Keratinocyte (primary cell): ENCODE measurements at places on chromosomes 2 and 18.
A peak's percentile ranks its signal among the peaks of the same experiment; 100 is the strongest.

DNA sequence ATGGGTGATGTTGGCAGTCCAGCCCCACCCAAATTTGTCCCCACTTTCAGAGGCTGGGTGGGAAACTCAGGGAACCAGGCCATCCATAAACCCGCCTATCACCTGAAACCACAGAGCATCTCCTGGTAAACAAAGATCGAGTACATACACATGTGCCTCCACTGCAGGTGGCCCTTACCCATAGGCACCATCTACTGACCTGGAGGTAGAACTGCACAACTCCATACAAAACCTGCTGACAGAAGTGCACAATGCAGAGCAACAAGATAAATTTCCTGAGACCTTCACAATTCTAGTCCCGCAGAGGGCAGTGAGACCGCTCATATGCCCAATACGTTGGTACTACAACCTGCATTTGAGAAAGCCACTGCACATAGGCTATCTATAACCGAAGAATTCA lies 856.3 kb downstream of the SUCLG1 start:
- H3K4me1 ChIP-seq, result no peaks in the 10 kb centered on the region
- no peaks in the 10 kb centered on the region for H3K36me3 ChIP-seq
- H3K4me3 ChIP-seq, result no peak overlapping the region
- no peak overlapping the region for H3K27ac ChIP-seq
- DNase-seq, result no peak
- no peaks in the 10 kb centered on the region for H3K27me3 ChIP-seq

DNA sequence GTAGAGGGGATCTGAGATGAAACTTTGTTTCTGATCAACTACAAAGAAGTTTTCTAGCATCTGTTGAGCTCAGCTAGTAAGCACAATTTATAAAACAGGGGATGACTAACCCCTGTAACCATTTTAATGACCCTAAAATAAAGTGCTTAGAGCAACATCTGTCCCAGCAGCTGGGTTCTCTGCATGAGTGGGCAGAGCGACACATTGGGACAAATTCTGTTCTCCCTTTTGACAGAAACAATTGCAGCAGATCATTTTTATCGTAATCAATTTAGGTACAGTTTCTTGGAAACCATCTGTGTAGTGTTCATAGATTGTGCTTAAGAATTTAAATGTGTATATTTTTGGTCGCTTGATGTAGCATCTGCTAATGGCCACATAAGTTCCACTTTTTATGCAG lies 678.0 kb downstream of the RNF144A start:
- H3K36me3 ChIP-seq, result no peaks in the 10 kb centered on the region
- H3K4me3 ChIP-seq, result no peak overlapping the region
- H3K27ac ChIP-seq, result no peak overlapping the region
- no peaks in the 10 kb centered on the region for H3K4me1 ChIP-seq

- no peak for DNase-seq
- H3K36me3 ChIP-seq, result no peaks in the 10 kb centered on the region
- H3K4me3 ChIP-seq, result no peak overlapping the region
- no peak overlapping the region for H3K27ac ChIP-seq
- no peaks in the 10 kb centered on the region for H3K27me3 ChIP-seq
Measured at GRCh38 chr2:1156531-1156930, 205.9 kb downstream of the SNTG2 start.

DNA sequence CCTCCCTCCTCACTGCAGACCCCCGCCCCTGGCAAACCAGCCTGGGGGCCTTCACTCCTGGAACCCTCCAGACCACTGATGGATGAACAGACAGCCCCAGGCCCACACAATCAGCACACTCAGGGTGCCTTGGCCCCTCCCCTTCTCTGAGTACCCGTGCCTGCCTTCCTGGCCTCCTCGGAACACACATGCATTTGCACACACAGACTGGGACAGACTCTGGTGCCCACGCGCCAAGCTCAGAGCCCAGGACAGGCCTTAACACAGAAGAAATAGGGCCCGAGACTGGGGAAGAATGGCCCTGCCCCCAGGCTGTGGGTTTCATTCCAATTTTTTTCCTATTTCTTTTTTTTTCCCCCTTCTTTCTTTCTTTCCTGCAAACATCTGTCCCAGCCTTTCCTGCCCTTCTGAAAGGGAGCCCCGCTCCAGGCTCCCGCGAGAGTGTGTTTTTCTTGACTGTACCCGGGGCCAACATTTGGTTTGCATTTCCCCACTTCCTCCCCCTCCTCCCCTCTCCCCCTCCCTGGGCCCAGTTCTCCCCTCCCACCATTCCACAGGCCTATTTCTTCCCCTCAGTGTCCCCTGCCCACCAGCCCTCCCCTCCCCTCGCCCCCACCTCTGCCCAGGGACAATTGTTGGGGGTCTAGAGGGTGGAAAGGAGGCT lies 618 bp upstream of the TNS1 start:
- no peaks in the 10 kb centered on the region for H3K36me3 ChIP-seq
- no peak overlapping the region for H3K27ac ChIP-seq
- peaks cover 13% of the 10 kb centered on the region for H3K27me3 ChIP-seq
- H3K4me3 ChIP-seq, result no peak overlapping the region

GRCh38 chr2:206189691-206190090 lies 30.0 kb downstream of the EEF1B2 start:
- no peaks in the 10 kb centered on the region for H3K36me3 ChIP-seq
- H3K27ac ChIP-seq, result no peak overlapping the region
- H3K4me3 ChIP-seq, result no peak overlapping the region
- DNase-seq, result no peak
- H3K4me1 ChIP-seq, result peaks cover 6% of the 10 kb centered on the region

DNA sequence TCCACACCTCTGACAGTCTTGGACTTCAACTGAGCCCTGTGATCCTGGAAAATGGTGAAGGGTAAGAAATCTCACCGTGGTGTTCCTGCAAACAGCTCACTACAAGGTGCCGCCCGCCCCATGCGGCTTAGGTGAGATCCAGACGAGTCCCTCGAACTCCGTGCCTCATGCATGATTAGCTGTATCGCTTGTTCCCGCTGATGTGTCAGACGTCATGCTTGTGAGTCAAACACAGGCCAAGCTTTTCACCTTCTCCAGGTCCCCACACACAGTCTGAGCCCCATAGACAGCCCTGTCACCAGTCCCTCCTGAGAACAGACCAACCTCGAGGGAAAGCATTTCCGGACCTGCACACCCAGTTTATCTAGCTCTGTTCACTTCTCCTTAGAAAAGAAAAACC lies 740.5 kb downstream of the GALR1 start:
- no peaks in the 10 kb centered on the region for H3K36me3 ChIP-seq
- H3K4me3 ChIP-seq, result no peak overlapping the region
- H3K4me1 ChIP-seq, result no peaks in the 10 kb centered on the region
- no peak for DNase-seq
- H3K27ac ChIP-seq, result no peak overlapping the region

GRCh38 chr2:240532031-240532775 lies 25.6 kb downstream of the ANKMY1 start:
- no peak overlapping the region for H3K27ac ChIP-seq
- DNase-seq, result no peak
- no peak overlapping the region for H3K4me3 ChIP-seq
- H3K36me3 ChIP-seq, result no peaks in the 10 kb centered on the region
- H3K27me3 ChIP-seq, result no peaks in the 10 kb centered on the region

DNA sequence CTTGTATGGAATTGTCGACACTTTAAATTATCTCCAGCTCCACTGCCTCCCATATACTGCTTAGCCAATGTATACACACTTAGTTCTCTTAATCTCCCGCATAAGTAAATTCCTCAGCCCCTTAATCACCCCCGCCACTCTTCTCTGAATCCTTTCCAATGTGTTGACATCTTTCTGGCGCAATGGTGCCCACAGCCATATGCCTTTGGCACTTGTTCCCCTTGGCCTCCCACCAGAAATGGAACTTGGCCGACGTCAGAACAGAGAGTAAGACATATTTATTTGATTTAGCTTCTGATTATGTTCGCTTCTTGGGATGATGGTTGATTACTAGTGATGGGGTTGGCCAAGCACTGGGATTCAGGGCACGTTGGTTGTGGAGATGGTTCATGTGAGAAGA lies 1089.3 kb upstream of the CELF4 start:
- H3K27me3 ChIP-seq, result no peaks in the 10 kb centered on the region
- no peaks in the 10 kb centered on the region for H3K36me3 ChIP-seq
- no peak overlapping the region for H3K27ac ChIP-seq
- no peak overlapping the region for H3K4me3 ChIP-seq

- H3K36me3 ChIP-seq, result no peaks in the 10 kb centered on the region
- H3K4me1 ChIP-seq, result no peaks in the 10 kb centered on the region
- no peak overlapping the region for H3K4me3 ChIP-seq
- no peaks in the 10 kb centered on the region for H3K27me3 ChIP-seq
- no peak for DNase-seq
- H3K27ac ChIP-seq, result no peak overlapping the region
Measured at GRCh38 chr18:54952026-54952425, 7.2 kb downstream of the CCDC68 start.

- DNase-seq, result no peak
- H3K36me3 ChIP-seq, result no peaks in the 10 kb centered on the region
- no peaks in the 10 kb centered on the region for H3K4me1 ChIP-seq
- H3K4me3 ChIP-seq, result no peak overlapping the region
- H3K27ac ChIP-seq, result no peak overlapping the region
Measured at GRCh38 chr2:223306371-223306770, 254.4 kb downstream of the KCNE4 start.

- no peak overlapping the region for H3K27ac ChIP-seq
- no peak overlapping the region for H3K4me3 ChIP-seq
- no peaks in the 10 kb centered on the region for H3K27me3 ChIP-seq
- no peaks in the 10 kb centered on the region for H3K4me1 ChIP-seq
Measured at GRCh38 chr2:66815886-66816285, 381.0 kb downstream of the MEIS1 start.

GRCh38 chr2:98479959-98480524 lies 35.4 kb downstream of the INPP4A start:
- DNase-seq, result peak; percentile 89
- no peaks in the 10 kb centered on the region for H3K36me3 ChIP-seq
- no peaks in the 10 kb centered on the region for H3K27me3 ChIP-seq
- peaks cover 38% of the 10 kb centered on the region for H3K4me1 ChIP-seq
- peak overlapping the region; percentile 11 for H3K27ac ChIP-seq

DNA sequence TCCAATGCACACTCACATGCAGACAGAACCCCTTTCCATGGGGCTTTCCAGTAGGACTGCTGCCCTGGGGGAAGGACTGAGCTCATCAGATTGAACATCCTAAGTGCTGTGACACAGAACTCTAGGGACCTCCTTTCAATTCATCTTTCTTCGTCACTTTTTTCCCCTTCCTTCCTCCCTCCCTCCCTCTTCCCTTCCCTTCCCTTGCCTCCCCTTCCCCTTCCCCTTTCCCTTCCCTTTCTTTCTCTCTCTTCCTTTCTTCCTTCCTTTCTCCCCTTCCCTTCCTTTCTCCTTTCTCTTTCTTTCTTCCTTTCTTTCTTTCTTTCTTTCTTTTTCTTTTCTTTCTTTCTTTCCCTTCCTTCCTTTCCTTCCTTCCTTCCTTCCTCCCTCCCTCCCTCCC lies 39.6 kb upstream of the GATA6 start:
- no peak overlapping the region for H3K4me3 ChIP-seq
- no peak for DNase-seq
- no peaks in the 10 kb centered on the region for H3K27me3 ChIP-seq
- H3K36me3 ChIP-seq, result no peaks in the 10 kb centered on the region
- H3K4me1 ChIP-seq, result no peaks in the 10 kb centered on the region
- no peak overlapping the region for H3K27ac ChIP-seq

DNA sequence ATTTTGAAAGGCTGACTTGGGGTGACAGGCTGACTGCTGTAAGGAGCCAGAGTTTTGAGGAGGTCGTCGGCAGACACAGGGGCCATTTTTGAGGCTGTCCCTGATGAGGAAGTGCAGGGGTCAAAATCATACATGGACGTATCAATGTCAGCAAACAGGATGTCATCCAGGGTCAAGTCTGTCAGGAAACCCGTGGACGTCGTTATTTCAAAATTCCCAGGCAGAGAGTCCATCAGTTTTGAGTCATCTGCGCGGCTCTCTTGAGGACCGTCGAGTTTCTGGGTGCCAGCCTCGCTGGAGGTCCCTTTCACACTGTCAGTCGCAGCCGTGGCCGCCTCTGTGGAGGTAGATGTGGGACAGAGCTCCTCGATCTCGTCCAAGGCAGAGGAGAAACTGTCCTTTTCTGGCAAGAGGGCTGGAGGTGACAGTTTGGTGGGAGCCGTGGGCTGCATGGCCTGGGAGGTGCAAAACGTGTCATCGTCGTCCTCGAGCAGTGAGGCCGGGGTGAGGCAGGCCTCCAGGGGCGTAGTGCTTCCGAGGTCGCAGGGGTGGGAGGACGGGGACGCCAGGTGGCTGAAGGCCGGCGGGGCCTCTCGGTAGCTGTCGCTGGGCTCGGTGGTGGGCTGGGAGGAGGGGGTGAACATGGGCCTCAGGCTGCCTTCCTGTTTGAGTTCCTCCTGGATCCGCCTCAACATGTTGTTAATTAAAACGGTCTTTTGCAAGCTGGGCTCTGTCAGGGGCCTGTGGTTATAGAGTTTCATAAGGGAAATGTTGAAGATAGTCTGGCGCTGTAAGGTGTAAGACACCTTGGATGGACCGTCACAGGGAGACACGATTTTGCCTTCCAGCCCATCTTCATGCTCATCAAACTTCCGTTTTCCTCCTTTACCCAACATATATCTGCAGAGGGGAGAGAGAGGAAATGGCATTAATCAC lies 17.5 kb downstream of the SERTAD2 start:
- H3K27ac ChIP-seq, result peak overlapping the region; percentile 91
- H3K4me1 ChIP-seq, result peaks cover 49% of the 10 kb centered on the region
- no peaks in the 10 kb centered on the region for H3K27me3 ChIP-seq
- H3K36me3 ChIP-seq, result peaks cover 17% of the 10 kb centered on the region
- H3K4me3 ChIP-seq, result no peak overlapping the region
- DNase-seq, result no peak

- H3K27me3 ChIP-seq, result no peaks in the 10 kb centered on the region
- H3K36me3 ChIP-seq, result no peaks in the 10 kb centered on the region
- no peak for DNase-seq
- peaks cover 4% of the 10 kb centered on the region for H3K4me1 ChIP-seq
- no peak overlapping the region for H3K27ac ChIP-seq
- peak overlapping the region; percentile 24 for H3K4me3 ChIP-seq
Measured at GRCh38 chr2:174878537-174879147, 114.4 kb upstream of the CHRNA1 start.

DNA sequence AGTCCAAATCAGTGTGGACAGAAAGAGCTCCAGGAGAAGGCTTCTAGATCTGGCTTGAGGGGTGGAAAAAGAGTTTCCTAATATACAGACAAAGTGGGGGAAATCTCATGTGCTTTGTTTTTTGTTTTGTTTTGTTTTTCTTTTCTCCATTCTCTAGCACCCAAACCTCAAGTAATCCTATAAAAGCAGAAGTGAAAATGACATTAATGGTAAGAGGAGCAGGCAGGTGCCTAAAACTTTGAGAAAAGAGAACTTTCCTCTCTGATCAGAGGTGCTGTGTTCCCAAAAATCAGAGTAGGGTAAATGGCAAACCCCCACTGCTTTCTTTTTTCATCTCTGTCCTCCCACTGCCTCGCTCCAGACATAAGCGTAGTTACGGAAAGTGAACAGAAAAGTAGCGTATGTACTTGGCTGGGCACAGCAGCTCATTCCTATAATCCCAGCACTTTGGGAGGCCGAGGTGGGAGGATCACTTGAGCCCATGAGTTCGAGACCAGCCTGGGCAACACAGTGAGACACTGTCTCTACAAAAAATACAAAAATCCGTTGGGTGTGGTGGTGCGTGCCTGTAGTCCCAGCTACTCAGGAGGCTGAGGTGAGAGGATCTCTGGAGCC lies 77.8 kb downstream of the FAM161A start:
- H3K27me3 ChIP-seq, result no peaks in the 10 kb centered on the region
- no peaks in the 10 kb centered on the region for H3K36me3 ChIP-seq
- no peak for DNase-seq
- no peak overlapping the region for H3K4me3 ChIP-seq
